ENCODE measurements at places on chromosomes 4 and X. TPM values are rescaled to one million over a fixed set of nuclear protein-coding genes. Genes with fewer than 3 reads are reported as not detected.

DNA sequence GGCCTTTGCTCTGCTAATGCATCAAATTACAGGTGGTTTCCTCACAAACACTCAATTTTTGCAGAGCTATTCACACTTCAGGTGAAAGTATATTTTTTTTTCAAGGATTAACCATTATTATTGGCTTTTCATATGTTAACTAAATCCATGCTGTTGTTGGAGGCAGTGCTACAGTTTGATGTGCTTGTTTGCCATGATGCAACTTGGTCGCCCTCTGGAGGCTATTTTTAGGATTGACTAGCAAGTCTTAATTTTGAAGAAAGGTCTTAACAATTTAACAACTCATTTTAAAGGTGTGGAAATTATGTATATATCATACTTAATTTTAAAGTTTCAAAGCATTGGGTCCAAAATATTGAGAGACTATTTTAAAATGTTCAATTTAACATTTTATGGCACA lies 168.8 kb upstream of the FAM47A start:
- peak; percentile 42 for DNase-seq

GRCh38 chr4:1987721-1988326 lies 20.9 kb downstream of the NELFA start:
- no peak for DNase-seq

- no peak for DNase-seq
Measured at GRCh38 chr4:48777739-48778138, 2.3 kb downstream of the FRYL start.

CFAP299 gene
- total RNA-seq = 1.9 TPM

MBNL3 gene
- 0.86 TPM for total RNA-seq
